ENCODE measurements at places on chromosomes 3 and 15. TPM values are rescaled to one million over a fixed set of nuclear protein-coding genes. Genes with fewer than 3 reads are reported as not detected.

The CLDN18 gene
- not detected for total RNA-seq

The HTR3E gene
- total RNA-seq: not detected

The TIGIT gene
- total RNA-seq: 185 TPM

The CYP1A2 gene
- total RNA-seq: not detected

The INSYN1 gene
- total RNA-seq: not detected

The TNNC1 gene
- 2.3 TPM for total RNA-seq

The CPNE9 gene
- total RNA-seq: not detected

The KLF15 gene
- 0.18 TPM for total RNA-seq

The AEN gene
- 109 TPM for total RNA-seq

The KNL1 gene
- 19.5 TPM for total RNA-seq

The PAQR9 gene
- not detected for total RNA-seq

DNA sequence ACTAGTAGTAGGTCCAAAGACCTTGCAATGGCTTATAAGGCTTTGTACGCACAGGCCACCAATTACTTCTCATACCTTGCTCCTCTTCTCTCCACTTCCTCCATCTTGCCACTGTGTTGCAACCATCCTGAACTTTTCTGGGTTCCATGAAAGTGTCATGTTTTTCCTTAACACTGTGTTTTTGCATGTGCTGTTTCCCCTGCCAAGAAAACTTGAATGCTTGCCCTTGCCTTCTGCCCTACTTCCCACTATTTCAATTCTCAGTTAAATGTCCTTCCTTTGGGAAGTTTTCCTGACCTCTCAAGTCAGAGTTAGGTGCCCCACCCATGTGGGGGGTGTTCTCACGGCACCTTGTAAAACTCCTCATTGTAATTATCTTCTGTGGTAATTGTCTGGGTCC, 182.8 kb downstream of the THRB start:
- no peaks in the 10 kb centered on the region for H3K36me3 ChIP-seq
- no peaks in the 10 kb centered on the region for H3K27me3 ChIP-seq
- no peaks in the 10 kb centered on the region for H3K4me1 ChIP-seq
- no peak for DNase-seq

GRCh38 chr3:171407759-171408158, 52.4 kb downstream of the TNIK start:
- no peaks in the 10 kb centered on the region for H3K36me3 ChIP-seq
- H3K4me1 ChIP-seq: peaks cover 26% of the 10 kb centered on the region
- H3K27me3 ChIP-seq: no peaks in the 10 kb centered on the region

DNA sequence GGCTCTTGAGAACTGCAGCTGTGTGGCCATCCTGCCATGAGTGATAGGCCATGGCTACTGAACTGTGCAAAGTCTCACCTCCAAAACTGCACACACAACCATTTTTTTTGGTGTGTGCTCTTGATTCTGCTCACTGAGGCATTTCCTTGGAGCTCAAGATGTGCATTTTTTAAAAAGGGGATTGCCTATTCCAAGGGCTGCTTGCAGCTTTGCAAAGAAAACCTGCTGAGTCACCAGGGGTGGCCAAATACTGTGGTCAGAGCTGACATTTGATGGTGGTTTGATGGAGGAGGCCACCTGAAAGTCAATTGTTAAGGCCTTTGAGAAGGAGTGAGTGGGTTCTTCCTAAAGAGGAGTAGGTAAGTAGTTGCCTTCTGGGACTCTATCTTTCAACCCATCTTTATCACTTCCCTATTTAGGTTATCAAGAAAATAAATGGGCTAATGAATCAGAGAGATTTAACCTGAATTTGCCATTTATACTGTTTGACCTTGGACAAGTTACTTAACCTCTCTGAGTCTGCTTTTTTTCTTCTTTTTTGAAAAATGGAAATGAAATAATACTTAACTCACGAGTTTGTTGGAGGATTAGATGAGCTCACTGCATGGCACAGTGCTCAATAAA, 87.9 kb downstream of the CHST2 start:
- no peaks in the 10 kb centered on the region for H3K4me1 ChIP-seq
- H3K27me3 ChIP-seq: no peaks in the 10 kb centered on the region
- H3K36me3 ChIP-seq: no peaks in the 10 kb centered on the region
- H3K27ac ChIP-seq: no peak overlapping the region
- H3K4me3 ChIP-seq: no peak overlapping the region

- no peak overlapping the region for H3K27ac ChIP-seq
- H3K4me3 ChIP-seq: no peak overlapping the region
- no peaks in the 10 kb centered on the region for H3K27me3 ChIP-seq
- DNase-seq: no peak
- peaks cover 33% of the 10 kb centered on the region for H3K36me3 ChIP-seq
- peaks cover 88% of the 10 kb centered on the region for H3K4me1 ChIP-seq
These were observed 7.2 kb downstream of the ISG20 start for GRCh38 chr15:88646088-88646405.

GRCh38 chr3:162353414-162353813, 856.8 kb downstream of the OTOL1 start:
- H3K4me1 ChIP-seq: no peaks in the 10 kb centered on the region
- no peaks in the 10 kb centered on the region for H3K27me3 ChIP-seq
- DNase-seq: no peak
- no peak overlapping the region for H3K4me3 ChIP-seq
- H3K36me3 ChIP-seq: no peaks in the 10 kb centered on the region

DNA sequence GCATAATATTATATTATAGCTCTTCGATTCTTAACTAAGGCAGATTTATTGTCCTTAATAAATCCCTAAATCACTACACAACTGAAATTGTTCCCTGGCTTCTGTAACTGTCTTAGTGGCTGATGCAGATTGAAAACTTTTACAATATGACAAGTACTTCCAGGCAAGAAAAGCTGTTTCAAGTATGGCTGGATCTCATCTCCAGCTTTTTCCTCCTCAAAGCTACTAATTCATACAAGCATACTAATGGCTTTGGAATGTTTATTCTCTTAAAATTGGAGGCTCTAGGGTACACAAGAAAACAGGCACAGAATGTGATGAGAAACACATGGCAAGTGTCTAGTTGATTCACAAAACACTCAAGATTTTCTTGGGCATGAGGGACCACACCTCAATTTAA, 351.5 kb upstream of the ICE2 start:
- H3K27ac ChIP-seq: no peak overlapping the region
- no peak overlapping the region for H3K4me3 ChIP-seq
- no peak for DNase-seq

GRCh38 chr15:56460071-56460470, 4.9 kb downstream of the MNS1 start:
- peaks cover 8% of the 10 kb centered on the region for H3K27me3 ChIP-seq
- DNase-seq: no peak
- H3K27ac ChIP-seq: no peak overlapping the region
- H3K4me3 ChIP-seq: no peak overlapping the region
- H3K36me3 ChIP-seq: no peaks in the 10 kb centered on the region

- no peak overlapping the region for H3K4me3 ChIP-seq
- peaks cover 66% of the 10 kb centered on the region for H3K4me1 ChIP-seq
- peak overlapping the region; percentile 86 for H3K27ac ChIP-seq
- DNase-seq: no peak
- H3K27me3 ChIP-seq: no peaks in the 10 kb centered on the region
These were observed 5.1 kb downstream of the PDCD10 start for GRCh38 chr3:167729591-167729990.

- peaks cover 53% of the 10 kb centered on the region for H3K4me1 ChIP-seq
- no peaks in the 10 kb centered on the region for H3K36me3 ChIP-seq
- H3K27me3 ChIP-seq: no peaks in the 10 kb centered on the region
- no peak overlapping the region for H3K4me3 ChIP-seq
- H3K27ac ChIP-seq: no peak overlapping the region
These were observed 5.1 kb upstream of the HAPLN3 start for GRCh38 chr15:88900309-88900981.

- no peaks in the 10 kb centered on the region for H3K27me3 ChIP-seq
- no peak for DNase-seq
- no peak overlapping the region for H3K27ac ChIP-seq
- no peaks in the 10 kb centered on the region for H3K4me1 ChIP-seq
- no peaks in the 10 kb centered on the region for H3K36me3 ChIP-seq
These were observed 383.6 kb upstream of the SEMA6D start for GRCh38 chr15:47333734-47334133.

DNA sequence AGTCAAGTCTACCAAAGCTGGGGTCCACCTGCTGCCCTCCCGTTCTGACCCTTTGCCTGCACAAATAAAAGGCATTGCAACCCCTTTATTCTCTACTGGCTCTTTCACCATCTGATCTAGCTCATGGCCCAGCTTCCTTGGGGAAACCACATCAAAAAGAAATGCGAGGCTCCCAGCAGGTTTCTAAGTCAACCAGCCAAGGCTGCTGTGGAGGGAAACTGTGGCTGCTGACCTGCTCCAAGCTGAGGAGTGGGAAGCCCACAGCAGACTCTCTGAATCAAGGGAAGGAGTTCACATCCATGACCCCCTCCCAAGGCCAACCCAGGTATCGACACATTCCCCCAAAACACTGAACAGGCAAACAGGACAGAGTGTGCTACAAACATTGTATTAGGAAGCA, 25.2 kb upstream of the SLCO2A1 start:
- no peak overlapping the region for H3K27ac ChIP-seq
- H3K4me3 ChIP-seq: no peak overlapping the region
- no peak for DNase-seq
- H3K36me3 ChIP-seq: no peaks in the 10 kb centered on the region
- no peaks in the 10 kb centered on the region for H3K27me3 ChIP-seq
- H3K4me1 ChIP-seq: no peaks in the 10 kb centered on the region

- DNase-seq: no peak
- no peak overlapping the region for H3K27ac ChIP-seq
- no peaks in the 10 kb centered on the region for H3K27me3 ChIP-seq
- H3K36me3 ChIP-seq: no peaks in the 10 kb centered on the region
- no peak overlapping the region for H3K4me3 ChIP-seq
These were observed 8.1 kb upstream of the CDIN1 start for GRCh38 chr15:36571301-36571700.

- DNase-seq: peak; percentile 76
- no peak overlapping the region for H3K27ac ChIP-seq
- no peak overlapping the region for H3K4me3 ChIP-seq
- no peaks in the 10 kb centered on the region for H3K36me3 ChIP-seq
- peaks cover 7% of the 10 kb centered on the region for H3K4me1 ChIP-seq
These were observed 44.2 kb downstream of the RBPMS2 start for GRCh38 chr15:64731012-64731804.

- no peak overlapping the region for H3K4me3 ChIP-seq
- no peaks in the 10 kb centered on the region for H3K36me3 ChIP-seq
- peaks cover 17% of the 10 kb centered on the region for H3K27me3 ChIP-seq
- no peaks in the 10 kb centered on the region for H3K4me1 ChIP-seq
- H3K27ac ChIP-seq: no peak overlapping the region
- no peak for DNase-seq
These were observed 6.2 kb downstream of the MYO1E start for GRCh38 chr15:59366333-59367021.

- no peaks in the 10 kb centered on the region for H3K36me3 ChIP-seq
- peaks cover 21% of the 10 kb centered on the region for H3K4me1 ChIP-seq
- H3K4me3 ChIP-seq: no peak overlapping the region
- no peak overlapping the region for H3K27ac ChIP-seq
These were observed 12.2 kb downstream of the H1-8 start for GRCh38 chr3:129555153-129555550.

DNA sequence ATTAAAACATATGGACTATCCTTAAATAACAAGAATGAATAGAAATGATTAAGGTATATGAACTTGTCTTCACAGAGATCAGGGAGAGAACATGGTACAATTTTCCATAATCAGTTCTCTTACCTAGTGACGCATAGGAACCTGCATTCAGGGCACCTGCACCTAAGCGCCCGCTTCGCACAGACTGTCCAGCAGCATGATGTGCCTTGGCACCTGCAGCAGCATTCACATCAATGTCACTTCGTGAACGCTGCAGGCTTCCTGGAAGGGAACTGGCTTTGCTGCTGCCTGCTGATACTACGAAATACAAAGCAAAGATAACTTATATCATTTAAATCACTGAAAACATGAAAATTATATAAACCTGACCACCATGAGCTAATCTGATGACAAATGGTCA, 115.2 kb downstream of the CLASP2 start:
- no peaks in the 10 kb centered on the region for H3K4me1 ChIP-seq
- H3K27ac ChIP-seq: no peak overlapping the region
- DNase-seq: no peak
- H3K36me3 ChIP-seq: peaks cover 17% of the 10 kb centered on the region

- DNase-seq: no peak
- H3K27ac ChIP-seq: no peak overlapping the region
- no peaks in the 10 kb centered on the region for H3K36me3 ChIP-seq
- H3K27me3 ChIP-seq: no peaks in the 10 kb centered on the region
These were observed 101.7 kb downstream of the STAG1 start for GRCh38 chr3:136650461-136650860.

GRCh38 chr15:41559239-41559782, 299 bp downstream of the TYRO3 start:
- peaks cover 8% of the 10 kb centered on the region for H3K27me3 ChIP-seq
- peaks cover 18% of the 10 kb centered on the region for H3K4me1 ChIP-seq
- no peak for DNase-seq
- H3K36me3 ChIP-seq: no peaks in the 10 kb centered on the region
- H3K4me3 ChIP-seq: peak overlapping the region; percentile 28
